CD4-positive, alpha-beta T cell treated with Interleukin-15 for 4 hours (primary cell): ENCODE measurements at places on chromosomes 7 and 10.
A peak's percentile ranks its signal among the peaks of the same experiment; 100 is the strongest.

DNA sequence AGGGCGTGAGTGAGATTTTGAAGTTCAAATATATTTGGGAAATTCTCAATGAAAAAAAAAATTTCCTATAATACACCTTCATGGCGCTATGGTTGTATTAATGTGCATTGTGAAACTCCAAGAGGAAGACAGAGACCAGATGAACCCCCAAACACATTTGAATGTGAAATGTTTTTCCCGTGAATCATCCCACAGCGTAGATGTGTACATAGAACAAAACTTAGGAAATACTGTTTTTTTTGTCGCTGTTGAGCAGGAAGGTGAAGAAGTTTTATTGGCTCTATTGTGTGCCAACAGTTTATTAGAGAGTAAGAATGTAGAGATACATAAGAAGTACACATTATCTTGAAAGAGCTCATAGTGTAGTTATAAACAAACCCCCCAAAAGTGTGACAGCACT is 134.0 kb downstream of the KCND2 start:
- DNase-seq, result no peak

DNA sequence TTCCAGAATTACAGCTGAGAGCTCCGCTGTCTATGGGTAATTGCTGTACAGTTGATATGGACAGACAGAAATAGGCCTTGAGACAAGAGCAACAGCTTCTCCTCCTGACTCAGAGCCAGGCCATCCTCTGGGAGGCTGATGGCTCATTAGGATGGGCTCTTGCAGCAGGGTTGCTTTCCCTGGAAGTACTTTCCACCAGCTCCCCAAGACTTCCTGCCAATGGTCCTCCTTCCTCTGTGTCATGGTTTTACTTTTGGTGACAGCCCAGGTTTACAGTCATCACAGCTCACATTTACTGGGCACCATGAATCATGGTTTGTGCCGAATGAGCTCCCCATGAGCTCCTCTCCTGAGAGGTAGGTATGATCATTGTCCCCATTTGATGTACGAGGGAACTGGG is 131.8 kb downstream of the HECW1 start:
- no peak for DNase-seq

GRCh38 chr7:85290269-85290668 is 103.4 kb upstream of the SEMA3D start:
- DNase-seq, result no peak

GRCh38 chr7:150716368-150716767 is at the start of gene GIMAP1:
GIMAP1 (plus strand) TSS chr7:150716613; CDS start chr7:150719048, 2,435 bp downstream.
- DNase-seq, result peak; percentile 83

GRCh38 chr7:68438016-68438415 is 1160.3 kb upstream of the AUTS2 start:
- no peak for DNase-seq

GRCh38 chr10:79285315-79286197 is 61.7 kb upstream of the PPIF start:
- DNase-seq, result peak; percentile 22
